Activated CD4-positive, CD25-positive, alpha-beta regulatory T cell (primary cell): ENCODE measurements at places on chromosomes 13 and 19.

- DNase-seq, result no peak
Observed at GRCh38 chr19:53639471-53639870, 7.7 kb downstream of the DPRX start.

DNA sequence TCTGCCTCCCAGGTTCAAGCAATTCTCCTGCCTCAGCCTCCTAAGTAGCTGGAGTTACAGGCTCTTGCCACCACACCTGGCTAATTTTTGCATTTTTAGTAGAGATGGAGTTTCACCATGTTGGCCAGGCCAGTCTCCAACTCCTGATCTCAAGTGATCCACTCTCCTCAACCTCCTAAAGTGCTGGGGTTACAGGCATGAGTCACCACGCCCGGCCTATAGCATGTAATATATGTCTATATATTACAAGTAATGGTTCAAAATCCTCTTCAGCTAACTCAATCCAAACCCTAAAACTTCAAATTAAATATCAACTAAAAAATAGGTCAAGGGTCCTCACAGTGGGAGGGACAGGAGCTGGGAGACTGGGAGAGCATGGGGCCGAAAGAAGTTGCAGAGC, 28.0 kb downstream of the FPR3 start:
- DNase-seq, result no peak

GRCh38 chr19:46972311-46972710, 47.3 kb upstream of the NPAS1 start:
- DNase-seq, result no peak

DNA sequence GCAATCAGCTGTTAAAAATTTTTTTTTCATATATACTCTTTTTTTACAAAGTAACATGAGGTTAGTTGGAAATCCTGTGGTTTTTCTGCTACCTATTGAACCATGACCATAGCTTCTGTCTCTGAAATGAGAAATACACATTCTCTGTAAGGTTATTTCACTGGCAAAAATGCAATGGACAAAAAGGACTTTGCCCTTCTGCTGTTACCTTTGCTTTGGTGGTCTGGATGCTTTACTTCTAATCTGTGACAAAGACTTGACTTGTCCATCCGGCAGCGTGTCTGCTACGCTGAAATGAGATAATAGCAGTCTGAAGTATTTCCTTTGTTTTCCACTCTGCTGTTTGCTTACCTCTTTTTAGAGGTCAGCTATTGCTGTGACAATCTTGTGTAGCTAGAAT, 412.8 kb downstream of the SLITRK6 start:
- DNase-seq, result no peak

- no peak for DNase-seq
Observed at GRCh38 chr13:101401196-101401595, 15.1 kb downstream of the NALCN start.

DNA sequence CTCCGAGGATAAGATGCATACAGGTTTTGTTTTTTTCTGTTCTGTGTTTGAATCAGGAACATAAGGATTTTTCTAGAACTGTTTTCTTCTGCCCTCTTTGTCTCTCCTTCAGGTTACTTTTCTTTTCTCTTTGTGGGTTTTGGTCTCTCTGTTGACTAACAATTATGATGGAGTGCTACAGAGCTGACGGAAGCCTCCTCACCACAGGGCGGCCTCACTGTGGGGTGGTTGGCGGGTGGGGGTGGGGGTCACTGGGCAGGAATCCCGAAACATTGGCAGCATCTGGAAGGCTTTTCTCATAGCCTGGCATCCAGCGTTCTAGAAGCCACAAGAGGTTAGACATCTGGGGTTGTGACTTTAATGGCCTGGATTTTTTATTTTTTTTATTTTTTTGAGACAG, 12.0 kb upstream of the MATK start:
- no peak for DNase-seq
